Foreskin fibroblast (primary cell): ENCODE measurements at places on chromosomes 12 and 14.
A peak's percentile ranks its signal among the peaks of the same experiment; 100 is the strongest.

GRCh38 chr12:80058586-80058985 is 40.8 kb upstream of the OTOGL start:
- peak; percentile 13 for DNase-seq

DNA sequence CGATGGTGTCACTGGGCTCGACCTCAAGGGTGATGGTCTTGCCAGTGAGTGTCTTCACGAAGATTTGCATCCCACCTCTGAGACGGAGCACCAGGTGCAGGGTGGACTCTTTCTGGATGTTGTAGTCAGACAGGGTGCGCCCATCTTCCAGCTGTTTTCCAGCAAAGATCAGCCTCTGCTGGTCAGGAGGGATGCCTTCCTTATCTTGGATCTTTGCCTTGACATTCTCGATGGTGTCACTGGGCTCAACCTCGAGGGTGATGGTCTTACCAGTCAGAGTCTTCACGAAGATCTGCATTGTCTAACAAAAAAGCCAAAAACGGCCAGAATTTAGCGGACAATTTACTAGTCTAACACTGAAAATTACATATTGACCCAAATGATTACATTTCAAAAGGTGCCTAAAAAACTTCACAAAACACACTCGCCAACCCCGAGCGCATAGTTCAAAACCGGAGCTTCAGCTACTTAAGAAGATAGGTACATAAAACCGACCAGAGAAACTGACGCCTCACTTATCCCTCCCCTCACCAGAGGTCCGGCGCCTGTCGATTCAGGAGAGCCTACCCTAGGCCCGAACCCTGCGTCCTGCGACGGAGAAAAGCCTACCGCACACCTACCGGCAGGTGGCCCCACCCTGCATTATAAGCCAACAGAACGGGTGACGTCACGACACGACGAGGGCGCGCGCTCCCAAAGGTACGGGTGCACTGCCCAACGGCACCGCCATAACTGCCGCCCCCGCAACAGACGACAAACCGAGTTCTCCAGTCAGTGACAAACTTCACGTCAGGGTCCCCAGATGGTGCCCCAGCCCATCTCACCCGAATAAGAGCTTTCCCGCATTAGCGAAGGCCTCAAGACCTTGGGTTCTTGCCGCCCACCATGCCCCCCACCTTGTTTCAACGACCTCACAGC is 717 bp downstream of the UBC start:
- peak; percentile 83 for DNase-seq

DNA sequence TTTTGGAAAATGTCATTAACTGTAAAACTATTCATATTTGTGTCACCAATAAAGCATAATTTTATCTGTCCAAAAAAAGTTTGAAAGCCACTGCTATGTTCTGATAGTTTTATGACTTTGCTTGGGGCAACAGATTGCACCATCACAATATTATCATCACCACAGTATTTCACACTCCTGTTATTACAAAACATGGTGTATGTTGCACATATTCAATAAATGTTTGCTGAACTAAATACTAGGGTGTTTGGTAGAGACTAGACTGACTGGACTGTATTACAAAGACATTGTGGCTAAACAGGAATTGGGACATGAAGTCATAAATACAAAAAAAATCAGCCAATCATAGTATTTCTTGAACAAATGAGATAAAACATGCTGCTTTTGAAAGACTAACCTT is 55.1 kb downstream of the PAWR start:
- peak; percentile 37 for DNase-seq

DNA sequence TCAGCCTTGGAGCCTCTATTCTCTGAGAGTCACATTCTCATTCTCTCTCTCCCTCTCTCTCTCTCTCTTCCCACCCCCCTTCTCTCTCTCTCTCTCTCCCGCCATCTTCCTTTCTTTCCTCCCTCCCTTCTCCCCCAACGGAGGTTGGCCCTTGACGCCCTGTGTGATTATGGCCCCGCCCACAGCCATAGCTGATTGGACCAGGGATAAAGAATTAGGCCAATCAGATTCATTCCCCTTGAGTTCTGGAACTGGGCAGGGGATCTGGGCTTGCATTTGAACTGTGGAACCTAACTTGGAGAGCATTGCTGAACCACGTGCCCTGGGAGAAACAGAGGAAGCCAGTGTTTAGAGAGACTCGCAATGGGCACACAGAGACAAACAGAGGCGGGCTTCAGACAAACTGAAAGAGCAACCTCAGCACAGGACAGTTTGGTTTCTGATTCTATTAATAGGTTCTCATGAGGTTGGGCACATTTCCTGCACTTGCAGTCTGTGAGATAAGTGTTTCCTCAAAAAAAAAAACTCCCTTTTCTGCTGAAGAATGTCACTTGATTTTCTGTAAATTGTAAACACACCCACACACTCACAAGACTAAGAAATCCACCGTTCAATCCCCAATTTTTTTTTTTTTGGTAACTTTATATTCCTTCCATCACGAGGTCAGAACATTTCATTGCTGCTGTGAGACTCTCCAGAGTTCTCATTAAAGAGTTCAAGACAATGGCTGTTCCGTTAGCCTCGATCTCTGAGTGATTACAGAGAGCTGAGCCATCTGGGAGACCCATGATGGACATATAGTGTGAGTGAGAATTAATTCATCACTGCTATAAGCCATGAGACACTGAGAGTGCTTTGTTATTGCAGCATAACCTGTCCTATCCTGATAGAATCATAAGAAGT is 3.5 kb upstream of the P2RX7 start:
- DNase-seq, result peak; percentile 7

DNA sequence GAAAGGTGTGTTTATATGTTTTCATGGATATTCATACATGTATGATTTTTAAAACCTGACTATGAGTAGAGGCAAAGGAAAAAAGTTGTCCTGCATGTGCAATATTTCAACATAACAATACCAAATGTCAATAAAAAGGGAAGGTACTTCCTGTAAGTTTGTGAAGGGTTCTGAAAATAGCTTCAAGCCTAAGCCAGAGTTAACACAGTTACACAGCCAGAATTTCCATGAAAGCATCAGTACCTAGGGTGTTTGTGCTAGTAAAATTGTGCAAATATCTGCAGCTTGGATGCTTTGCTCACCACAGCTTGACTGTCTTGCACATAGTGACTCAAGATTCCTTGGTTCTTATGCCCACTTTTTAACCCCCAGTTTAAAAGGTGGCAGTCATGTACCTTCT is 193.1 kb upstream of the FAR2 start:
- no peak for DNase-seq

DNA sequence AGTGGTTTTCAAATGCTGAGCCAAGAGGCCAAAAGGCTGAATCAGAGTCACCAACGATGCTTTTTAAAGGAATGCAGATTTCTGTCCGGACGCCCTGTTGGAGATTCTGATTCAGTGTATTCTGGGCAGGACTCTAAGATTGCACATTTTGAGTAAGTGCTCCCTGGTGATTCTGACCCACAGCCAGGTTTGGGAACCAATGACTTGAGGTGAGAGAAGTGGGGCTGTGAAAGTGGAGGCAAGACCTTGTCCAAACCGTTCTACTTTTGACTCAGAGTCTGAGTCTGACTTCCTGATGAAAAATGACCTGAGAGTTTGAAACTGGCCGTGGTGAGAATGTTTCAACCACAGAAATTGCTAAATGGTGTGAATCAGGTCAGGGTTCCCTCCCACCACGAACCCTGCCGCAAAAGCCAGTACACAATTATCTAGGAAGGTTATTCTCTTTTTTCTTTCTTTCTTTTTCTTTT is 90.2 kb downstream of the NTN4 start:
- peak; percentile 83 for DNase-seq

GRCh38 chr12:13258197-13258596 is 61.7 kb downstream of the EMP1 start:
- no peak for DNase-seq

DNA sequence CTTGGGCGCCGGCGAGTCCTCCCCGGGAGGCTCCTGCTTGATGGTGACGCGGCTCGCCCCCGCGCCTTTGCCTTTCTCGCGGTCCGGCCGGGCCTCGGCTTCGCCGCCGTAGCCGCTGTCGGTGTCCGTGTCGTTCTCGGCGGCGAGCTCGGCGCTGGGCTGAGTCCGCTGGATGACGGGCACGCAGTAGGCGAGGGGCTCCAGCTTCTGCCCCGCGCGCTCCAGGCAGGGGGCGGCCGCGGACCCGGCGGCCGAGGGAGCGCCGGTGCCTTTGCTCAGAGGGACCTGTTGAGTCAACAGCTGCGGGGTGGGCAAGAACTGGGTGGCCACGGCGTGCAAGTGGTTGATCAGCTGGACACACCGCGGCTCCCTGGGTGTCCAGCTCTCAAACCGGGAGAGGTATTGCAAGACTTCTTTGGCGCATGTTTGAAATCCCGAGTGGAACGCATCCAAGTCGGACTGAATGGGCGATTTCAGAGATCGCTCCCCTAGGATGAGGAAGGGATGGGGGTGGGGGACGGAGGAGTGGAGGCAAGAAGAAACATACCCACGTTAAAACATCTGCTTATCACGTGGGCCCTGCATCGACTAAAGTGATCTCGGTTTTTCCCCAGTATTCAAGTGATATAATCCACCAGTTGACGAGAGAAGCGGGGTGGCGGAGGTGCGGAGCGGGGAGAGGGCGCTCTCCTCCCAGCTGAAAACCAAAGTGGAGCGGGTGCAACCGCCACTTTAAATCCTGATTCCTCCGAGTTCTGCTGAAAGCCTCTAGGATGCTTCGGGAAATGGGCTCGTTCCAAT is 2.0 kb downstream of the BHLHE41 start:
- DNase-seq, result peak; percentile 78

GRCh38 chr12:127133675-127134335 is 1133.2 kb upstream of the TMEM132C start:
- DNase-seq, result no peak

GRCh38 chr14:61927520-61927919 is 165.3 kb downstream of the SNAPC1 start:
- no peak for DNase-seq

GRCh38 chr12:92141591-92142121 is 4.0 kb downstream of the BTG1 start:
- DNase-seq, result no peak

DNA sequence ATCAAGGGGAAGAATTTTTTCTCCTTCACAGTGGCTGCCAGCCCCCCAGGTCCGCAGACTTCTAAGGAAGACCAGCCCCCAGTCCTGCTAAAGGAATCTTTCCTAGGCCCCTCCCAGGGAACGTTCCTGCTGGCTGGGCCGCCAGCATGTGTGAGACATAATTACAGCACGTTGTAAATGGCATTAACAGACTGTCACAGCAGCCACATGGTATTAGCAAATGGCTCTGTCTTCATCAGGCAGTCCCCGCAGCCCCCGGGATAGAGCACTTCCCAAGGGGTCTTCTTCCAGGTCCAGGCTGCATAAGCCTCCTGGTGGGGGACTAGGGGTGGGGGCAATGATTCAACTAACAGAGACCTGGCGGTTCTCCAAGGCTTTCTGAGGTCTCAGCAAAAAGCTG is 34.9 kb upstream of the FAM222A start:
- no peak for DNase-seq

GRCh38 chr14:76926521-76927251 is 100.5 kb downstream of the LRRC74A start:
- DNase-seq, result peak; percentile 93

- no peak for DNase-seq
Observed at GRCh38 chr14:72521968-72522741, 371.7 kb downstream of the DPF3 start.

DNA sequence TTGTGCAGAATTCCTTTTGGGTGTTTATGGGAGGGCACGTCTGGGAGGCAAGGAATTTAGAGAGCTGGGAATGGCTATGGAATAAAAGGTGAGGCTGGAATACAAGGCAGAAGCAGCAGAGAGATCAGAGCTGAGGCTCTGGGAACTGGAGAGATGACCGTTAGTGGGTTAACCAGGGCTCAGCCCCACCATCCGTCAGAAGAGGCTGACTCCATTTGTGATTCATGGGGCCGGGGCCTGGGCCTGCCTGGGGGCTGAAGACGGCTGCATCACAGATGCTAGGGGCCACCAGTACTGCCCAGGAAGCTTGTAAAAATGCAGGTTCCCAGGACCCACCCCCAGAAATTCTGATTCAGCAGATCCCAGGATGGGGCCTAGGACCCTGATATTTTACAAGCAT is 398.1 kb downstream of the MED13L start:
- DNase-seq, result no peak

- no peak for DNase-seq
Observed at GRCh38 chr14:55754871-55755270, 174.9 kb downstream of the KTN1 start.

- no peak for DNase-seq
Observed at GRCh38 chr12:39626033-39626814, 6.6 kb upstream of the ABCD2 start.

DNA sequence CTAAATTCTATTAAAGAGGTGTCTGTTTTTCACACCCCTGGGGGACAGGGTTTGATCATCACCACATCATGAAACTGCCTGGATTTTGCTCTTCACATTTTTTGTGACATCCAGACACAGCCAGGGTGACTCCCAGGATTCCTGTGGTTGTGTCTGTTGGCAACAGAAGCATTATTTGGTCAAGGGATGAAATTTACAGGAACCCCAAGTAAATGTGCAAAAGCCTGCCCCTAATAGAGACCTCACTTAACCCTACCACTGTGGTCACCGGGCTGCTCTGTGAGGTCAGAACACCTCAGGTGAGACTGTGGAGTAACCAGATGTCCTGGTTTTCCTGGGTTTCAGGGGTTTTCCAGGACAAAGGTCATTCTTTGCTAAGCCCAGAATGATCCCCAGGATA is 103.8 kb downstream of the DAD1 start:
- DNase-seq, result no peak

GRCh38 chr12:21773263-21773741 is 1.2 kb downstream of the KCNJ8 start:
- DNase-seq, result no peak

- peak; percentile 66 for DNase-seq
Observed at GRCh38 chr12:56751712-56752598, at the start of gene PRIM1. Gene PRIM1 (minus strand): TSS chr12:56752323. CDS start chr12:56752298, 25 bp downstream.

GRCh38 chr12:128421375-128421774 is 154.4 kb downstream of the TMEM132C start:
- no peak for DNase-seq

GRCh38 chr14:40003773-40004172 is 571.5 kb upstream of the FBXO33 start:
- DNase-seq, result no peak

DNA sequence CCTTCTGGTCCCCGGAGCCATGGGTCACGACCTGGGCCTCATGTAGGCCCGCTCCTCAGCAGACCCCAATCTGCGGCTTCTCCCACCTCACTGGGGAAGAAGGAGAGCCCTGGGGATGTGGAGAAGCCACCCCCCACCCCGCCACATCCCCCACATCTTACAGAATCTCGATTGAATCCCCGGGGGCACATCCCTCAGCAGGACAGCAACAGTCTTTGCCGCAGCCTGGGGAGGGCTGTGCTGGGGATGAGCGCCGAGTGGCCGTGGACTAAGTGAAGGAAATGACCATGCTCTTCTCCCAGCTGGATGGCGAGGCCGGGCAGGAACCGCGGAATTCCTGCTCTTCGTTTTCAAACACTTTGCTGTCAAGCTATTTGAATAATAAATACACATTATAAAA is 169.0 kb upstream of the RTL1 start:
- no peak for DNase-seq
